ENCODE measurements at places on chromosomes 7 and 10. TPM values are rescaled to one million over a fixed set of nuclear protein-coding genes. Genes with fewer than 3 reads are reported as not detected.

- DNase-seq = no peak
These were observed 511.2 kb upstream of the KLF6 start for GRCh38 chr10:4296161-4296560.

- DNase-seq = no peak
These were observed 4.6 kb downstream of the EMX2 start for GRCh38 chr10:117547016-117547715.

DNA sequence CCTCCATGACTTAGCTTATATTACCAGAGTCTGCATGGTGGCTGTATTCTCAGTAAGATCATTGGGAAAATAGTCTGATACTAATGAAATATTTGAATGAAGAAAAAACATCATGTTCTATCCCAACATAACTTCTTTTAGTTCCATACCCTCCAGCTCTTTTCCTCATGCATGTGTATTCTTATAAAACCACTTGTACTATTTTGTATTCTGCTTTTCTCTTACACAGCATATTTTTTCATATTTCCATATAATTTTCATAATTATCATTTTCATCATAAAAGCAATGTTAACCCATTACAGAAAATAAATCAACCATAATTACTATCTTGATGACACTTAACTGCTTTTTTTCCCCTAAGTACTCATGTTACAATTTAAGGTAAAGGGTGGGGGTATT, 371.2 kb upstream of the LRGUK start:
- DNase-seq = no peak

- no peak for DNase-seq
These were observed 222.4 kb upstream of the SLC26A5 start for GRCh38 chr7:103668279-103668941.

GRCh38 chr10:107728807-107729206, 564.3 kb upstream of the SORCS1 start:
- no peak for DNase-seq

- DNase-seq = no peak
These were observed 6.7 kb downstream of the COL1A2 start for GRCh38 chr7:94401428-94401814.

GRCh38 chr7:104979167-104979841, 34.7 kb upstream of the KMT2E start:
- no peak for DNase-seq

DNA sequence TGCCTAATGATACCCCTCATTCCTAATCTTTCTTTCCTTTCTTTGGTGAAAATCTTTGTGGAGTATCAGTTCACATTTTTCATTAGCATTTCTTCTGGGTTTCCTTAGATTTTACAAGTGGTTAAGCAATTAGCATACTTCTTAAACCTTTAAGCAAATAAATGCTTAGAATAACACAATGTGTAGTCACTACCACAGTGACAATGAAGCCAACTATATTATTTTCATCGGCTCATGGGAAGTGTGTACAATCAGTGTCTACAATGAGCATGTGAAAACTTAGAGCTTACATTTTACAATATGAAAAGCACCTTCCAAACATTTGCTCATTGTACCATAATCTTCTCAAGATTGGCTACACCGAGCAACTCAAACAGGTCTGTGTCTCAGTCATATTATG, 176.2 kb upstream of the PLXNA4 start:
- no peak for DNase-seq

- DNase-seq = no peak
These were observed 347.4 kb downstream of the RPS24 start for GRCh38 chr10:78381107-78381506.

- DNase-seq = no peak
These were observed 1.9 kb downstream of the CYP26A1 start for GRCh38 chr10:93075369-93076221.

GRCh38 chr10:24133835-24134234, 75.1 kb upstream of the KIAA1217 start:
- DNase-seq = no peak

Gene STEAP4
- total RNA-seq = 0.16 TPM

Gene KAZALD1
- 15.9 TPM for total RNA-seq

Gene TMEM184A
- 5.0 TPM for total RNA-seq

Gene ANLN
- total RNA-seq = 31.2 TPM
